ENCODE measurements at places on chromosomes 1 and 21.

GRCh38 chr1:30410153-30410851 lies 313.1 kb downstream of the MATN1 start:
- peak; percentile 8 for DNase-seq

DNA sequence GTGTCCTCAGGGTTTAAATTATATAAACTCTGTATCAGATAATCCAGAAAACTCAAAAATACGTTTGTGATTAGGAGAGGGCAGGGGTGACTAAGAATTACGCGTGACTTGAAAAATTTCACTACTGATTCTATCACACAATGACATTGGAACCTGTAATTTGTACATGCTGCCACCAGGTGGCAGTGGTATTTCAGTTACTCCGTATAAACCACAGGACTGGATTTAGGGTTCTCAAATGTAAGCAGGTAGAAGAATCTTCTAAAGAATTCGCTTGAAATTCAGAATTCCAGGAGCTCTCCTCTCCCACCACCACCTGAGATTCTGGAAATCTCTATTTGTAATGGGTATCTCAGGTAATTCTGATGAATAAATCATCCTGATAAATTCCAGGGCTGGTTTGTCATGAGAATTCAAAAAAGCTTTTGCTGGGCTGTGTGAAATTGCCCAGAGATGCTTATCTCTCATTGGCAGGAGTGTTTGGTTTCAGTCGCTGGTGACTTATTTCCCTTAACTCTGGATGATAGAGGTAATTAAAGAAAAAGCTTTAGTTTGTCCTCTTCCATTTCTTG lies 1.7 kb upstream of the KRTAP7-1 start:
- DNase-seq, result no peak

DNA sequence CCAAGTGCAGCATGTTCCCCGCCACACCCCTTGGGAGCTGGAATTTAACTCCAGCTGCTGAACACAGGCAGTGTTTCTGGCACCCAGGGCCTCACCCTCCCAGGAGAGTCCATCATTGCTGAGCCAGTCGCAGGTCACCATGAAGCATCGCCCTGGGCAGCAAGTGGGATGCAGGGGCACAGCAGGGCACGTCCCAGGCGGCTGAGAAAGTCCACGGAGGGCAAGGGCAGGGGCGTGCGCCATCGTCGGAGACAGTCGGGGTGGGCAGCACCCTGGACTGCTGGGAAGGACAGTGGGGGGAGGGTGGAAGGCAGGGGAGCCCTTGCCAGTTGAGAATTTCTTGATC lies 69.2 kb upstream of the PDE9A start:
- DNase-seq, result no peak

DNA sequence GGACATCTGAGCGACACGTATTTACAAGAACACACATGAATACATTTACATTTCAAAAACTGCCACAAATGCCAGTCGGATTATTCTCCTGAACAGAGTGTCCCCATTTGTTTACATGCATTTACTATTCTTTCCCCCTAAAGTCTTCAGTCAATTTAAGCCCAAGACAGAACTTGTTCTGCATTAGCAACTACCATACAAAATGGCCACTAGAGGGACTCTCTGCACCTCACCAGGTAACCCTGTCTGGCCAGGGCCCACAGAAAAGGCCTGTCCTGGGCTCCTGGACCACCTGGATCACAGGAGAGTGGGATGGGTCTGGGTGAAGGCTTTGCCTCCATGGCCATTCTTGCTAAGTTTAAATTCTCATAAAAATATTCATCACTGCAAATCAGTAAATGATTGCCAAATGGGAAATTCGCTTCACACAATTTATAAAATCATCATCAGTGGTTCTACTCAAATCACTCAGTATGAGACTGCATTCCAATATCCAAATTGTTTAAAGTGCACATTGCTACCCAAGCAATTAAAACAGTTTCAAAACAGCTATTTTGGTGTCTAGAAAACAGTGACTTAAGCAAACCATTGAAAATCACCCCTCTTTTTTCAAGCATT lies 12.5 kb upstream of the GUCA2A start:
- DNase-seq, result no peak

GRCh38 chr1:29438991-29439390 lies 202.7 kb downstream of the PTPRU start:
- DNase-seq, result no peak

DNA sequence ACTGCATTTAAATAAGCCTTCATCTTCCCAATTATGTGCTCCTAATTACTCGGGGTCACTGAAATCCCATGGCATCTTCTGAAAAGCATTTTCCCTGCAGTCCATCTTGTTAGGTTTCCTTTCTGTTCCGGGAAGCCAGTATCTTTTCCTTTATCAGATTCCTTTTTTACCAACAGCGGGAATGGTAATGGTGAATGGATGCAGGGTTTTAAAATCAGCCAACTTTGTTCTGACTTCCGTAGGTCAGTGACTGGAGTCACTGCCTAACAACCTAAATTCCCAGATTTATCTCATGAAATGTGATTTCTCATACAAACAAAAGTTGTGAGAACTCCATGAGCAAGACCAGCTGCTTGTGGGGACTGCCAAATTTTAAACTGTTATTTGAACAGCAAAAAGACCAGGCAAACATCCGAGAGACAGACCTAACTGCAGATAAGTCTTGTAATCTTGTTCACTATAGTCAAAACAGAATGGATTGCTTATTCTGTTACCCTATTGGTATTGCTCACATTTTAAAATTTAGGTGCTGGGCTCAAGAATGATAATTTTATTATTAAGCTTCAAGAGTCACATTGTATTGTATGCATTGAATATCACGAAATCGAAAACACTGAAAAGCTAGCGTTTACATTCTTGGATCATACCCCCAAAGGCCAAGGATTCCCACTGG lies 1.2 kb upstream of the RWDD3 start:
- DNase-seq, result no peak

DNA sequence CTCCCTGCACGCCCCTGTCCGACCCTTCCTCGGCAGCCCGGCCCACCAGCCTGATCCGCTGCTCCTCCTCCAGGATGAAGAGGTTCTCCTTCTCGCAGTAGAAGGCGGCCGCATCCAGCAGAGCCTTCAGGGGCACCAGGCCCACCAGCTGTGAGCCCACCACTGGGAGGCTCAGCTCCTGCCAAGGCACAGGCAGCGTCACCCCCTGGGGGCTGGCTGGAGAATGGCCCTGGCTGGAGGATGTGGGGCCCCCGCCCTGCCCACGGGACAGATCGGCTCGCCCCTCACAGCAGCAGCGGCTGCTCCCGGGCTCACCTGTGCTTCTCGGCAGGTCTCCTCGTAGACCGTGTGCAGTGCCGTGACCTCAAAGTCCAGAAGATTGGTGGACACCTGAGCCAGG lies 5.3 kb downstream of the FTCD start:
- DNase-seq, result no peak

DNA sequence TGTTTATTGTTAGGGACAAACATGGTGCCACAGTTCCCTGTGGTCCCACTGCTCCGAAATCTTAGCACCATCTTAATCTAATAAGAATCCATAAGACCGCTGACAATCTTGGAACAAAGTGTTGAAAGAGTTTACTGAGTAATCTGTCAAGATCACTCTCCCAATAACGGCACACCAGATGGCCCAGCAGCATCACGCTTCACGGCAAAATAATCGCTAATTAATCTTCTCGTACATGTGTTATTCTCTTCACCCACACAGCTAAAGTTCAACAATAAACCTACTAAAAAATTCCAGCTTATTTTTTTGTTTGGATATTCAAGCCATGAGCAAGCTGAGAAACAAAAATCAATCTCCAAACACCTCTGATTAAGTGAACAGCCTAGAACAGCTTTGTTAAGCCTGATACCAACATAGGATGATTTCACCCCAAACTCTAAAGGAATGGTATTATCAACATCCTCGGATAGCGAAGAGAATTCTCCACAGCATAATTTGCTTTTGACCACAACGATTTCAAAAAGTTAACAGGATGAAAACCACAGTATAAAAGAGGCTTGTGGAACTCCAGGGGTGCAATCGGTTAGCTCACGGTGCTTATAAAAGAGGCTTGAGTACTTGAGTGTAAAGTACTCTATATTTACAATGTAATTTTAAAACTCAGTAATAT lies 329.9 kb upstream of the GREM2 start:
- no peak for DNase-seq

DNA sequence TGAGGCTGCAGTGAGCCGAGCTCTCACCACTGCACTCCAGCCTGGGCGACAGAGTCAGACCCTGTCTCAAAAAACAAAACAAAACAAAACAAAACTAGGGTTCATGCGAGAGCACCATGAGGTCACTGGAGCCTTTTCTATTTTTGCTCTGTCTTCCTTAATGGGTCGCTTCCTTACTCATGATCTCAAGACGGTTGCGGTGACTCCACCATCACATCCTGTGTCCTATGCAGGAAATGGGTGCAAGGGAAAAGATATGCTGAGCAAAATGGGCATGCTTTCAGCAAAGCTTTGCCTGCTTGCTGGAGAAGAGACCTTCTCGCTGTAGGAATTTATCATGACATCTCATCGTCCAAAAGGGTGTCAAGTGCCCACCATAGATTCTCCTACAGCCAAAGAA lies 36.4 kb downstream of the WNT9A start:
- DNase-seq, result no peak

GRCh38 chr1:2512862-2513421 lies 13.5 kb downstream of the PANK4 start:
- no peak for DNase-seq

GRCh38 chr1:15762546-15762945 lies 4.0 kb downstream of the FBLIM1 start:
- no peak for DNase-seq

GRCh38 chr1:31909691-31910090 lies 28.5 kb downstream of the PTP4A2 start:
- DNase-seq, result no peak

GRCh38 chr1:171261336-171261735 lies 13.0 kb downstream of the FMO1 start:
- no peak for DNase-seq

- DNase-seq, result no peak
Observed at GRCh38 chr1:31733389-31734219, 29.8 kb upstream of the COL16A1 start.

DNA sequence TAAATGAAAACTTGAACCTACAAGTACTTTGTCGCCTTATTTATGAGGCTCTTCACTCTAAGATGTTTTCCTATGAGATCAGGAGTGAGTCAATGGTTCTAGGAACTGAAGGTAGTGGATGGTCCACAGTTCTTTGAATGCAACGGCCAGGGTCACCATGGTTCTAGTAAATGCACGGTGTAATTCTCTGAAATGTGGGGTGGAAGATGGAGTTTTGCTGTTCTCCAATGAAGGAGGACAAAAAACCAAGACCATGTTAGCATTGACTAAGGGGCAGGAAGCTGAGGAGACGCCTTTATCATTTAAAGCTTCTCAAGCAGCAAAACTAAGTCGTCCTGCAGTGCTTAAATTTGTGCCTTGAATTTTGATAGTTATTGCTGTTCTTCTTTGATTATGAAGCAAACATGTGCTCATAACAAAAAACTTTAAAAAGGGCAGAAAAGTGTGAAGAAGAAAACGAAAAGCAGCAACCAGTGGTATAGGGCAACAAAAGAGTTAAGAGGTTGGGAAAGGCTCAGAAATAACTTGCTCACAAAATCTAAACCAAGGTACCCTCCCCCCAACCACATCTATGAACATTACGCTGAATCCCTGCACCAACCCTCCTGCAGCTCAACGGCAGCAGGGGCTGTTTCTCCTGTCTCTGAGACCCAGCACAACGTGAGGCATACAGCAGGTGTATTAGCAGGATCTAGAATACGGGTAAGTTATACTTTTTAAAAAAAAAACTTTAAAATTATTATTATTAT lies 85.0 kb downstream of the MRPL37 start:
- DNase-seq, result no peak

- DNase-seq, result no peak
Observed at GRCh38 chr21:14900058-14900457, 164.7 kb downstream of the NRIP1 start.

DNA sequence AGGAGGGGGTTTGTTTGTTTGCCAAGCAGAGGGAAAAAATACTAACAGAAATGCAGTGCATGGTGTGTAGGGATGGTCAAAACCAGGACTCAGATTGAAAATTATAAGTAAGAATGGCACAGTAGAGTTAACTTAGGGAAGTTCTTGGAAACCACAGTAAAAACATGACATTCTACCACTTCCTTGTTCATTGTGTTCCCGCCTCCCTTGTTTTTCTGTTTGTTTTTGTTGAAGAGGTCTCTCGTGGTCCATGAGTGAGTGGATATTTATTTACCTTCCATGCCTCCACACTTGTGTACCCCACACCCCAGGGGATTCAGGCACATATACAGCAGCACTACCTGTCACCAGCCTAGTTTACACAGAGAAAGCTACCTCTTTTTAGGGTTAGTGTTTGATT lies 69.6 kb downstream of the OLFML2B start:
- DNase-seq, result no peak

DNA sequence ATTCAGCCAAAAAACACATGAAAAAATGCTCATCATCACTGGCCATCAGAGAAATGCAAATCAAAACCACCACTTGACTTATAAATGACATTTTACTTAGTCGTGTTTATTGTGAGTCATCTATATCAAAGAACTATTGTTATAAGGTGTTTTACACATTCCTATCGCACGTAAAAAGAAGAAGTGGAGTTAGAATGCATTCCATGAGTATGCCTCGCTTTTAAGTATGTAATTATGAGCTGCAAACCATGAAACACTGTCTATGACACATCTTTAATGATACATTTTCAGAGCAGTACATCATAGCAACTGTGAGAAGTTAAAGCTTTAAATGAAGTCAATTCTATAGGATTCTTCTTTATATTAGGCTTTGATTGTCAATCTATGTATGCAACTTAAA lies 614.3 kb upstream of the ADAMTS5 start:
- DNase-seq, result no peak

- no peak for DNase-seq
Observed at GRCh38 chr1:74468982-74469603, 43.3 kb downstream of the LRRC53 start.

- no peak for DNase-seq
Observed at GRCh38 chr1:24412408-24412807, 1.2 kb downstream of the STPG1 start.

Measured in progenitor cell of endocrine pancreas (in vitro differentiated cells).